ELF-1 (cell line): ENCODE measurements at places on chromosomes 12 and 14.
A peak's percentile ranks its signal among the peaks of the same experiment; 100 is the strongest.

DNA sequence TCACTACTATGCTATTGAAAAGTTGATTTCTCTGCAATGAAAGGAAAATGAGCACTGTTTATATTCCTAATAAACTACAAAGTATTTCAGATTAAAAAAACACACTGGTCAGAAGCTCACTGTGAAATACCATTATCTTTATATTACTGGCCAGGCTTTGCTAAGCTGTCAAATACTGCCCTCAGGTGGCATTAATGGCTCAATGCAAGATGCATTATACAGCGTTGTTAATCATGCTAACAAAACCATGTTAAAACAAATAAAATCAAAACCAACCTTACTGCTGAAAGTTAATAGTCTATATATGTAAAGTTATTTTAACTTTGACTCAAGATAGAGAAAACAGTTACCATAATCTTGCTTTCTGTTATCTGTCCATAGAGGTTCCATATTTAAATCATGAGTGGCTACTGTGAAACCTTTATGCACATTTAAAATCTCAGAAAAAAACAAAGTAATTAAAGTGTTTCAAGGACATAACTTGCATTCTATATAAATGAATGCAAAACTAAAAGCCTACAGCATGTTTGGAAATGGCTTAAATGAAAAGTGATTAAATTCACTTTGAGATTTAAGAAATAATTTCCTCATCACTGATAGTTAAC, 121.7 kb downstream of the RALGAPA1 start:
- no peak for DNase-seq

GRCh38 chr12:101209319-101210302, at the start of gene SLC5A8:
Gene SLC5A8, minus strand, starts transcription at chr12:101210238. Its CDS starts 390 bp downstream, at chr12:101209848.
- DNase-seq = peak; percentile 41

DNA sequence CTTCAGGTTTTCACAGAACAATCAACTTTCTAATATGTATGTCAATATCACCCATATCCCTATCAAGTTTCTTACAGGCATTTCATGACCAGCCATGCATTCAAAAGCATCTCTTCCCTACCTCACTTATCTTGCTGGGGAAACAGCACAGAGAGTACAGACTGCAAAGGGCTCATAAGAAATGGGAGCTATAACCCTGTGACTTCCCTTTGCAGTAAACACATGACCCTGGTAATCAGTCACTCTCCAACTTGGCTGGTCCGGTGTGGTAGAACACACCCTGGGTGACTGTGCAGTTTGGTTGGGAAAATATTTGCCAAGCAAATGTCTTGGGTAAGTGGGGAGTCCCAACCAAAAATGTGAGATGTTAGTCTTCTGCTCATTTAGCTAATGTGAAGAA, 49.4 kb upstream of the TMCC3 start:
- DNase-seq = no peak

GRCh38 chr12:4217091-4217490, 56.5 kb upstream of the CCND2 start:
- DNase-seq = no peak

- DNase-seq = no peak
Observed at GRCh38 chr14:28138341-28138740, 628.2 kb upstream of the FOXG1 start.

DNA sequence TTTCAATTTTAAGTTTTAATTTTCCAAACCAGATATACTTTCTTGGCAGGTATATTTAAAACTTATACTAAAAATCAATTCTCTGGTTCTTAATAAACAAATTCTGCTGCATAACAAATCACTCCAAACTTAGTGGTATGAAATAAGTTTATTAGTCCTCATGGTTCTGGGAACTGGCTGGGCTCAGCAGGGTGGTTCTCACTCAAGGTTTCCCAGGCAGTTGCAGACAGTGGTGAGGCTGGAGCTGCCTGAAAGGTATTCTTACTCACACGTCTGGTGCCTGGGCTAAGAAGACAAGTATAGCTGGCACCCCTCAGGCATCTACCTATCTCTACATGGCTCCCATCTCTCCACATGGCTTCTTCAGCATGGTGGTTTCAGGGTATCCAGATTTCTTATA, 308.2 kb upstream of the CCDC196 start:
- DNase-seq = no peak

GRCh38 chr14:35197015-35197414, 74.7 kb downstream of the PRORP start:
- no peak for DNase-seq

DNA sequence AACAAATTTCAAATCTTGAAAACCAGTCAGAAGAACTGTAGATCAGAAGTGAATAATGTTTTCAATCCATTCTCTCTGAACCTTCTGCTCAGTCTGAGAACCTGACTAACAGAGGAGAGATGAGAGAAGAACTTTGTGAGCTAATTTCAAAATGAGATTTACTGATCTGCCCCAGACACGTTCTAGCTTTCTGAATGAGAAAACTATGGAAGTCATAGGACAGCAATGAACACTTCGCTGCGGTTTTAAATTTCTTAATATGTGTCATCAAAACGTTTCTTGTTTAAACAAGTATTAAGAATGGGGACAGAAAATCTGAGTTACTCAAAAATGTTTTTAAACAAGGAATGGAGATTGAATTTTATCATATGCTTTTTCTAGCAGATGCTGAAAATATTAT, 66.6 kb upstream of the FAR2 start:
- DNase-seq = no peak

- DNase-seq = no peak
Observed at GRCh38 chr14:76320486-76320885, 55.5 kb upstream of the ESRRB start.

- no peak for DNase-seq
Observed at GRCh38 chr12:117821480-117822175, 147.2 kb downstream of the KSR2 start.

- no peak for DNase-seq
Observed at GRCh38 chr14:55572578-55572977, 7.4 kb upstream of the KTN1 start.
